ENCODE measurements at places on chromosomes 3 and 15.
A peak's percentile ranks its signal among the peaks of the same experiment; 100 is the strongest.

DNA sequence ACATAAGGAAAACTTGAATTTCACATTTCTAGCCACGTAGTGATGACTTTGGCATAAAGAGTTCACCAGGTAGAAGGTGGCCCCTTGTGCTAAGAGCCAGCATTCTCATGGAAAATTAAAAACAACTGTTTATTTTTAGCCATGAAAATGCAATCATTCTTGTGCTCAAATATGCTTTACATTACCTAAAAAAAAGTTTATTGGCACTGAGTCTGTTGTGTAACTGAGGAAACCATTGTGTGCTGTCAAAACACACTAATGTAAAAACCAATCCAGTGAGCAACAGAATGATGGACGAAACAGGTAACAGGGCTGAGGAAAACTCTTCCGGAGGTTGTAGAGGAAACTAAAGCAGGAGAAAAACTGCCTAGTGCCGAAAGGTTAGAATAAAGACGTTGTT, 287.0 kb upstream of the TMC3 start:
- no peak for DNase-seq

- no peak for DNase-seq
Measured at GRCh38 chr3:153319705-153320554, 157.9 kb downstream of the RAP2B start.

- DNase-seq: peak; percentile 95
Measured at GRCh38 chr3:28915741-28916500, 364.9 kb upstream of the RBMS3 start.

DNA sequence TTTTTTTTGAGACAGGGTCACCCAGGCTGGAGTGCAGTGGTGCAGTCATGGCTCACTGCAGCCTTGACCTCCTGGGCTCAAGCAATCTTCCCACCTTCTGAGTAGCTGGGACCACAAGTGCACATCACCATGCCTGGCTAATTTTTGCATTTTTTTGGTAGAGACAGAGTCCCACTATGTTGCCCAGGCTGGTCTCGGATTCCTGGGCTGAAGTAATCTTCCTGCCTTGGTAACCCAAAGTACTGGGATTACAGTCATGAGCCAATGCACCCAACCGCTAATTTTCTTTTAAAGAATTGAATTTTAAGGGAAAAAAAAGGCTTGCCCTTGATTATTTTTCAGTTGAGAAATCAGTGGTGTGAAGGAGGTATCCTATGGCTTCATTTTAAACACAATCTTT, 334.0 kb downstream of the SOX2 start:
- no peak for DNase-seq

DNA sequence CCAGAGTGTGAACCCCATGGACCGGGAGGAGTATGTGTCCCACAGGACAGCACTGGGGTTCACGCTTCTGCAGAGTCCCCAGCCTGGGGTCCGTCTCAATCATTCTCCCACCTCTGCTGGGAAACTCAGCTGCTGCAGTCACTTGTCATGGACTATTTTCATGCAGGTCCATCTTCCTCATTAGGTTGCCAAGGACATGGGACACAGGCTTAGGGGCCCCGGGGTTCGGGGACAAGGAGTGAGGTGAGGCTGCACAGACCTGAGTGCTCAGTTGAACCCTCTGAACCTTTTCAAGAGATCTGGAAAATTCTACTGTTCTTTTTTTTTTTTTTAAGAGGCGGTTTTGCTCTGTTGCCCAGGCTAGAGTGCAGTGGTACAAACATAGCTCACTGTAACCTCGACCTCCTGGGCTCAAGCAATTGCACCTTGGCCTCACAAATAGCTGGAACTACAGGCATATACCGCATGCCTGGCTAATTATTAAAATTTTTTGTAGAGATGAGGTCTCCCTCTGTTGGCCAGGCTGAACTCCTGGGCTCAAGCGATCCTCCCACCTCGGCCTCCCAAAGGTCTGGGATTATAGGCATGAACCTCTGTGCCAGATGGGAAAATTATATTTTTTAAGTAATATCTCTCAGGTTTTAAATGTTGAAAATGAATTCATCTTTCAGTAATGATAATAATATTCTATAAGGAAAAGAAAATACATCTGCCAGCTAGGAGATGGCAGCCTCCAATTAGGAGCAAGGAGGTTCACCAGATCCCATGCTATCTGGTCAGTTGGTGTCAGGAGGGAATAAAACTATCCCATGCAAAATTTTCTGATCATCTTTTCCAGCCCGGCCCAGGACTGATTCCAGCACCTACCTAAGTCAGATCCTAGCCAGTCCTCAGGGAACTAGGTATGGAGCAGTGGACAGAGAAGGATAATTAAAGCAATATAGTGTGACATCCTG, 45.2 kb downstream of the RPN1 start:
- DNase-seq: no peak

Measured in epithelial cell of esophagus (primary cell).